ENCODE measurements at places on chromosomes 3 and 15. TPM values are rescaled to one million over a fixed set of nuclear protein-coding genes. Genes with fewer than 3 reads are reported as not detected.

Gene CGNL1
- total RNA-seq, result 20.9 TPM

Gene ARHGEF26
- total RNA-seq, result 0.54 TPM

Gene ZCWPW2
- total RNA-seq, result 0.18 TPM

Gene IQCF5
- total RNA-seq, result not detected

Gene NLGN1
- 32.2 TPM for total RNA-seq

Gene LMLN
- 5.1 TPM for total RNA-seq

Gene PIERCE2
- total RNA-seq, result 0.94 TPM

Gene APBA2
- 42.6 TPM for total RNA-seq

Gene GPR149
- not detected for total RNA-seq

Gene FBXL2
- 13.7 TPM for total RNA-seq

Gene CCDC14
- total RNA-seq, result 22.0 TPM

Gene RHCG
- 0.09 TPM for total RNA-seq

Gene TLR9
- total RNA-seq, result not detected

Gene EXD1
- total RNA-seq, result under 0.01 TPM

Gene THPO
- total RNA-seq, result not detected

Gene SLC9C1
- 0.09 TPM for total RNA-seq

Gene CSTA
- total RNA-seq, result 0.66 TPM

Gene FEZF2
- not detected for total RNA-seq

Gene GCNT3
- not detected for total RNA-seq

Gene SLC12A8
- 2.7 TPM for total RNA-seq

Gene CFAP100
- not detected for total RNA-seq

Gene SQOR
- total RNA-seq, result 46.6 TPM

Gene P2RY1
- 1.5 TPM for total RNA-seq

Gene WDR93
- total RNA-seq, result under 0.01 TPM

Gene TIGIT
- not detected for total RNA-seq

Measured in endothelial cell of coronary artery (primary cell).